ENCODE measurements at places on chromosomes 5 and 9. TPM values are rescaled to one million over a fixed set of nuclear protein-coding genes. Genes with fewer than 3 reads are reported as not detected.

DNA sequence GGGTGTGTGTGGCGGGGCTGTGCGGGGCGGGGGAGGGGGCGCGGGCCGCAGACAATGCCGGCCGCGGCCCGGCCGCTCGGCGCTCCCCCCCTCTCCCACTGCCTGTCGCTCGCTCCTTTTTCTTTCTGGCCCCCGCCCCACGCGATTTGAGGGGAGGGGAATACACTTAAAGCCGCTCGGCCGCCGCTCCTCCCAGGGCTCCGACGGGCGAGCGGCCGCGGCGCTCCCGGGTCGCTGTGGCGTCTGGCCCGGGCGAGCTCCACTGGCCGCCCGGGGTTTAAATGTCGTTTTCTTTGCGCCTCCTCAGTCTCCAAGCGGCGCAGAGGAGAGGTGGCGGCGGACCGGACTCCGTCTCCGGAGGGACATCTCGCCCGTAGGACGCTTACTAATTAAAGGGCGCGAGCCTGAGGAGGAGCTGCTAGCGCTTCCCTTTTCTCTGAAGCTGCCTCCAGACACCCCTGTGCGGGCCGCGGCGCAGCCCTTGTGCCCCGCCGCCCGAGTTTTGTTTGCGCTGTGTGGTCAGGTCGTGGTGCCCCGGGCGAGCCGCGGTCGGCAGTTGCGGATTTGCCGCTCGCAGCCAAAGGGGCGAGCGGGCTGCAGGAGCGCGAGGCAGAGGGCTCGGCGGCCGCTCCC lies 1.4 kb downstream of the ZSWIM6 start:
- H3K27ac ChIP-seq = peak overlapping the region; percentile 83
- no peaks in the 10 kb centered on the region for H3K36me3 ChIP-seq
- H3K4me3 ChIP-seq = peak overlapping the region; percentile 85
- H3K4me1 ChIP-seq = peaks cover 23% of the 10 kb centered on the region

- no peak overlapping the region for H3K4me3 ChIP-seq
- peaks cover 11% of the 10 kb centered on the region for H3K27me3 ChIP-seq
- DNase-seq = no peak
- H3K36me3 ChIP-seq = no peaks in the 10 kb centered on the region
Measured at GRCh38 chr5:172695232-172696054, 54.4 kb downstream of the NEURL1B start.

GRCh38 chr5:148416921-148417320 lies 33.2 kb downstream of the FBXO38 start:
- peak overlapping the region; percentile 48 for H3K27ac ChIP-seq
- H3K27me3 ChIP-seq = no peaks in the 10 kb centered on the region
- no peak overlapping the region for H3K4me3 ChIP-seq
- H3K36me3 ChIP-seq = peaks cover 46% of the 10 kb centered on the region
- H3K4me1 ChIP-seq = peaks cover 3% of the 10 kb centered on the region

DNA sequence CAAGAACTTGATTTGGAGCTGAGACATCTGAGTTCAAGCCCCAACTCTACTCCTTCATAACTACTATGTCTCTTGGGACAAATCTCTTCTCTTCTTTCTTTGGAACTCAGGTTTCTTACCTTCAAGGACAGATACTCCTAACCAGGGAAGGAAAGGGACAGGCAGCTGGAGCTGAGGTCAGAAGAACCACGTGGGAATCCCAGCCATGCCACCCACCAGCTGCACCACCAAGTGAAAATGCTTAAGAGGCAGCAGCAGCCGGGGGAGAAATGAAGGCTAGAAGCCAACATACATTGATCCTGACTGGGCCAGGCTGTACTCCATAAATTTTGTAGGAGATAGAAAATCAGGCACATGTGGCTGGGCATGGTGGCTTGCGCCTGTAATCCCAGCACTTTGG lies 9.6 kb upstream of the OR5C1 start:
- H3K27me3 ChIP-seq = no peaks in the 10 kb centered on the region
- H3K4me1 ChIP-seq = no peaks in the 10 kb centered on the region
- H3K36me3 ChIP-seq = no peaks in the 10 kb centered on the region
- H3K27ac ChIP-seq = no peak overlapping the region
- DNase-seq = no peak

The CRB2 gene
- 2.4 TPM for total RNA-seq

DNA sequence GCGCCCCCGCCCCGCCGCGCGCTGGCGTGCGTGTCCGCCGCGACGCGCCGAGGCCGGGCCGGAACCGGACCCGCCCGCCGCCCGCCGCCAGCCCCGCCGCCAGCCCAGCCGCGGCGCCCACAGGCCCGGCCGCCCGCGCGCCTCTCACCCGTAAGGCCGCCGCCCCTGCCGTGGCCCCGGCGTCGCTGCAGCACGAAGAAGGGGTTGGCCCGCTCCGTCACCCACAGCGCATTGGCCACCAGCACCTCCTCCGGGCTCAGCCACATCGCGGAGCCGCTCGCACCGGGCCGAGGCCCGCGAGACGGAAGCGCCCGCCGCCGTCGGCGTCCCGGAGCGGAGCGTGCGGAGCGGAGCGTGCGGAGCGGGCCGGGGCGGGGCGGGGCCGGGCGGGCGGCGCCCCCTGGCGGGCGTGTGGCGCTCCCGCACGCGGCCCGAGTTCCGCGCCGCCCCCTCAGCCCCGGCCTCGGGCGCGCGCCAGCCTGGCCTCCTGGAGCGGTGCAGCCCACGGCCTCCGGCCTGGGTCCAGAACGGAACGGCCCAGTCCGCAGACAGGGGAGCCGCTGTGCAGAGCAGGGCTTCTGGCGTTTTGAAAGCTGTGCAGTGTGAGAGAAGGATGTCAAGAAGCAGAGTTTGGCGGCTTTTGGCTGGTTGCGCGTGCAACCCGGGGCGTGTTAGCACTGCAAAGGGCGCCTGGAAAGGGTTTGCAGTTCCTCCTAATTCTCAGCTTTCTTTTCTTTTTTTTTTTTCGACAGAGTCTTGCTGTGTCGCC lies at the start of gene TBC1D9B:
TBC1D9B (minus strand) TSS at position 342 of the 769 bp plus-strand sequence; CDS start at position 266, 76 bp downstream.
- H3K4me1 ChIP-seq = no peaks in the 10 kb centered on the region
- peak within 1 kb of the TSS; percentile 80 for H3K4me3 ChIP-seq
- H3K27ac ChIP-seq = peak within 1 kb of the TSS; percentile 58
- peak; percentile 22 for DNase-seq

The PCDHB5 gene
- total RNA-seq = 8.7 TPM

DNA sequence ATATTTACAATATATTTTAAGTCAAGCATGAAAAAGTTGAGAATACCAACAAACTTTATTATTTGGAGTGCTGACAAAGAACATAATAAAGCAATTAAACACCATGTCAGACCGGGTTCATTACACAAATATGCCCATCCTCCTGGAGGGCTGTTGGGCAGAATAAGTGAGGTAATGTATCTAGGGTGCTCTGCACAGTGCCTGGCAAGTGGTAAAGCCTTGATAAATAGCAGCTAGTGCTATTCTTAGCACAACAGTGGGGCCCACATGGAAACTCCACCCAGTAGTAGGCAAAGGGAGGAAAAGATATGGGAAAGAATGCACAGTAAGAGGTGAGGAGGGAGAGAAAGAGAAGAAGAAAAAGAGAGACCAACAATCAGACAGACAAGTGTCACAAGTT lies 97.7 kb downstream of the SLC1A3 start:
- H3K36me3 ChIP-seq = no peaks in the 10 kb centered on the region
- no peaks in the 10 kb centered on the region for H3K4me1 ChIP-seq
- H3K4me3 ChIP-seq = no peak overlapping the region
- peaks cover 20% of the 10 kb centered on the region for H3K27me3 ChIP-seq

DNA sequence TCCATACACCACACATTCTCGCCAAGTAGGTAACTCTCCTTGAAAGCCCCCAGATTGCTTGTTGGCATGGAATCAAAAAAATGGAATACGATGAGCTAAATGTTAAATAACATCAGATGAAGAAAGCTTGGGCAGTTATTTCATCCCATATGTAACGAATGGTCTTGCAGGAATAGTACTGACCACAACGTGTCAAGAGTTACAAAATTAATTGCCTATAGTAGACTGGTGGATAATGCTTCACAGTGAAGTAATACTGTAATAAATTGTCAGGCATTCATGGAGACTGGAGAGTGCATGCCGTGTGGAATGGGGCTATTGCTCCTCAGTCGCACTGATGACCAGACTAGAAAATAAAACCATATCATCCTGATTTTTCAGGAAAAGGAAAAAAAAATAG lies 1628.7 kb downstream of the MAT2B start:
- H3K27me3 ChIP-seq = no peaks in the 10 kb centered on the region
- no peak overlapping the region for H3K27ac ChIP-seq
- no peaks in the 10 kb centered on the region for H3K36me3 ChIP-seq
- DNase-seq = peak; percentile 81

- no peak overlapping the region for H3K4me3 ChIP-seq
- no peak for DNase-seq
- no peaks in the 10 kb centered on the region for H3K4me1 ChIP-seq
- no peaks in the 10 kb centered on the region for H3K27me3 ChIP-seq
- no peaks in the 10 kb centered on the region for H3K36me3 ChIP-seq
- no peak overlapping the region for H3K27ac ChIP-seq
Measured at GRCh38 chr5:62190173-62190572, 115.8 kb upstream of the KIF2A start.

GRCh38 chr9:116298878-116299391 lies 145.3 kb downstream of the PAPPA start:
- H3K4me3 ChIP-seq = no peak overlapping the region
- DNase-seq = no peak
- no peak overlapping the region for H3K27ac ChIP-seq
- no peaks in the 10 kb centered on the region for H3K4me1 ChIP-seq
- H3K27me3 ChIP-seq = peaks cover 5% of the 10 kb centered on the region
- no peaks in the 10 kb centered on the region for H3K36me3 ChIP-seq
